ENCODE measurements at places on chromosomes 16 and 17. TPM values are rescaled to one million over a fixed set of nuclear protein-coding genes. Genes with fewer than 3 reads are reported as not detected.

LYRM9 gene
- total RNA-seq = 9.7 TPM

ZDHHC1 gene
- 7.6 TPM for total RNA-seq

MYH13 gene
- not detected for total RNA-seq

GPR179 gene
- total RNA-seq = under 0.01 TPM

CBFA2T3 gene
- not detected for total RNA-seq

STAT5A gene
- 25.2 TPM for total RNA-seq

CSH2 gene
- total RNA-seq = not detected

All from fibroblast of the aortic adventitia (primary cell).